ENCODE measurements at places on chromosomes 1 and 21. TPM values are rescaled to one million over a fixed set of nuclear protein-coding genes. Genes with fewer than 3 reads are reported as not detected.

The CHML gene
- 13.2 TPM for total RNA-seq

The FCER1A gene
- not detected for total RNA-seq

The RGL1 gene
- total RNA-seq = 3.1 TPM

The KRTAP13-2 gene
- not detected for total RNA-seq

The MSH4 gene
- 0.43 TPM for total RNA-seq

The HES2 gene
- 0.93 TPM for total RNA-seq

The OPN3 gene
- 12.4 TPM for total RNA-seq

The DNTTIP2 gene
- 69.0 TPM for total RNA-seq

The CDC7 gene
- 25.1 TPM for total RNA-seq

The SLAMF9 gene
- total RNA-seq = not detected

The WNT3A gene
- not detected for total RNA-seq

The CYP4B1 gene
- not detected for total RNA-seq

The ADGRB2 gene
- total RNA-seq = 0.32 TPM

The PTAFR gene
- total RNA-seq = 0.23 TPM

The MATN1 gene
- total RNA-seq = not detected

The HAO2 gene
- total RNA-seq = not detected

The FCRL5 gene
- not detected for total RNA-seq

The CFAP74 gene
- total RNA-seq = not detected

The HSPB7 gene
- total RNA-seq = not detected

The GJA4 gene
- not detected for total RNA-seq

The OLIG1 gene
- not detected for total RNA-seq

The OXCT2 gene
- total RNA-seq = 0.68 TPM

The UBQLN4 gene
- total RNA-seq = 37.2 TPM

The RPTN gene
- not detected for total RNA-seq

The MYOG gene
- not detected for total RNA-seq

The PPM1J gene
- 0.32 TPM for total RNA-seq

The LDLRAD1 gene
- total RNA-seq = not detected

The DISC1 gene
- total RNA-seq = 10.5 TPM

The MIA3 gene
- 52.6 TPM for total RNA-seq

The ATAD3A gene
- total RNA-seq = 52.4 TPM

The OTUD7B gene
- total RNA-seq = 9.0 TPM

The DSTYK gene
- 8.7 TPM for total RNA-seq

The DCAF8 gene
- 105 TPM for total RNA-seq

The SLC39A1 gene
- 41.2 TPM for total RNA-seq

The GNAT2 gene
- total RNA-seq = not detected

The EPRS1 gene
- 119 TPM for total RNA-seq

The CHODL gene
- total RNA-seq = not detected

The OR2L8 gene
- 0.30 TPM for total RNA-seq

The BMP8B gene
- total RNA-seq = 0.52 TPM

The AMY2A gene
- total RNA-seq = not detected

The ARHGEF16 gene
- not detected for total RNA-seq

The SPATA45 gene
- not detected for total RNA-seq

The CYP4A11 gene
- not detected for total RNA-seq

The LCA5L gene
- not detected for total RNA-seq

The ATG4C gene
- total RNA-seq = 8.6 TPM

The DMRTA2 gene
- total RNA-seq = not detected

The VAMP4 gene
- 16.5 TPM for total RNA-seq

The KMO gene
- total RNA-seq = not detected

The ZNF362 gene
- 26.7 TPM for total RNA-seq

The RASSF5 gene
- 190 TPM for total RNA-seq

The ATF3 gene
- total RNA-seq = 9.5 TPM

The RXFP4 gene
- 0.14 TPM for total RNA-seq

The KIF26B gene
- 0.02 TPM for total RNA-seq

The ALG14 gene
- total RNA-seq = 3.0 TPM

The FCRL4 gene
- not detected for total RNA-seq

The SLC35F3 gene
- total RNA-seq = 4.0 TPM

The CELA2A gene
- total RNA-seq = not detected

The CD5L gene
- not detected for total RNA-seq

The IFI44L gene
- total RNA-seq = 50.8 TPM
